Ureter (tissue), 1 donor: ENCODE measurements at places on chromosomes 3 and 15. TPM values are rescaled to one million over a fixed set of nuclear protein-coding genes. Genes with fewer than 3 reads are reported as not detected.

DNA sequence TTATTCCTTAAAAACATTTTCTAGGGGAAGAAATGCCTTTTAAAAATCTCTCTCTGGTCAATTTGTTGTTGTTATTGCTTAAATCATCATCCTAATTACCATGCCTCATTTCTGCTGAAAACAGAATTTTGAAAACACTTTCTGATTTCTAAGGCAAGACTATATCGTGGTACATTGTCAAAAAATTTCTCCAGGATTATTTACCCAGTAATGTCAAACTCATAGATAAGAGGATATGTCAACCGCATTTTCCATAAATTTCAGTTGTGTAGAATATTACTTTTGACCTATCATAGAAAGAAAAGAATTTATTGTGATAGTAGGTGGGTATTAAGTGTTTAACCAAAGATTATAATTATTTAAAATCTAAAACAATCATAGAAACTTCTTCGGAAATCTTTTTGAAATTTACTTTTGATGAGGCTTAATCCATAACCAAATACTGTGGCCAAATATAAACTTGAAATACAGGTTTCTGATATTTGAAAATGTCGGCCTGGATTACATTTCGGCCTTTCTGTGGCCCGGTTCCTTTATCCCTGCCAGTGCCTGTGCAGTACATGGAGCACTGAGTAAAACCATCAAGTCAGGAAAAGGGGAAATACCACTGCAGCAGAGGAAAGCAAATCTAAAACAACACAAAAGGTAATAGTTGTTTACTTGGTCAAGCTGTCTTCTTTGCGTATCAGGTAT is 173.4 kb downstream of the MYRIP start:
- no peak for DNase-seq

- DNase-seq = no peak
Observed at GRCh38 chr3:3170998-3171397, 8.5 kb downstream of the CRBN start.

- DNase-seq = no peak
Observed at GRCh38 chr15:32838820-32839219, 121.0 kb downstream of the GREM1 start.

- DNase-seq = no peak
Observed at GRCh38 chr15:39729500-39729899, 53.1 kb downstream of the FSIP1 start.

DNA sequence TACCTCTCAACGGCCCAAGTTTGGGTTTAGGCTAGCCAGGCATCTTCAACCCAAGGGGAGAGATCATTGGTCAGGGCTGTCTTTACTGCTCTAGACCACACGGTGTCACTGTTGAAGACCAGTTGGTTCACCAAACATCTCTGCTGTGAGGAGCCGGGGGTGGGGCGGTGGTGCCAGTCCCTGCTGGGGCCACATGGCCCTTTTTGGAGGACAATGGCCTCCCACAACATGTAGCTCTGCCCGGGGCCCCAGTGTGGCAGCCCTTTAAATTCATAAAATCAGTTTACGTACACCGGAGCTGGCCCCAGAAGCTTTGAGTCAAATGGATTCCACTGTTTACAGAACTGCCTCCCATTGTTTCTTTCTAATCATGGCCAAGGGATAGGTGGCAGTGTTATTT is 19.1 kb upstream of the TM4SF18 start:
- DNase-seq = peak; percentile 48

DNA sequence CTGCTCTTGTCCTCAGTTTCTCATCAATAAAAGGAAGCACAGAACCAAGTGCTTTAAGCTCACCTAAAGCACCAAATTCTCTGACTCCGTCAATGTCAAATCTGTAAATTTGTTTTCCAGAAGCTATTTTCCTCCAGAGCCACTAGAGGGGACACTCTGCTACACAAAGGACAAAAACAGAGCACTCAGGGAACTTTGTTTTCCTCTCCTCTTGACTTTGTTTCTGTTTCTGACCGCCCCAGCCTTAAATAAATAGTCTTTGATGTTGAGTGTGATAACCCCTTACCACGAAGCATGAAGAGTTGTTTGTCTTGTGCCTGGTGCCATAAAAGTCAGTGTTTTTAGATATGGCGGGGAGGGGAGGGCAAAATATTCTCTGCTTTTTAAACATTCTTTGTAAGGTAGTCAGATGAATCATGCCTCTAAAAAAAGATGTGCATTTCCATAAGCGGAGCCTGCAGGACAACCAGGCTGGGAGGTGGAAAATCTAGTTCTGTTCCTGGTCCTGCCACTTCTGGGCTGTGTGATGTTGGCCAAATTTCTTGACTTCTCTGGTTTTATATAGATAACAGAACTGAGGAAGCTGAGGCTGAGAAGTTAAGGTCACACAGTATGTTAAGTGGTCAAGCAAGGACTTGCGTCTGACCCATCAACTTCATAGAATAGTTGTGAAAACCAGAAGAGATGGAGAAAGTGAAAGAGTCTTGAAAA is 7.3 kb upstream of the ZBTB38 start:
- DNase-seq = no peak

DNA sequence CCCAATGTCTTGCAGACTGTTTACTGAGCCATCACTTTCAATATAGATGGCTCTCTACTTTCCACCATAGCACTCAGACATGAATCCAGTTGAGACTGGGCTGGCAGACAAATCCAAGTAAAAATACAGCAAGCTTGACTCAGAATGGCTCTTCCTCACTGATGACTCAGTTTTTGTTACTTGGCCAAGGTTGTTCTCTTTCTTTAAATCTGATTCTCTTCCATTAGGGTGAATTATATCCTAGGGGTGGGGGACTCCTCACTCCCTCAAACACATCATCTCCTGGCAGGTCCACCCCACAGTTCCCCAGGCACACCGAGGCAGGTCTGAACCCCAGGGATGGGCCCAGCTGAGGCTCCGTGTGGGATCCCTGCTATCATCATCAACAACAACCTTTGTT is 157.9 kb downstream of the MEX3B start:
- no peak for DNase-seq

DNA sequence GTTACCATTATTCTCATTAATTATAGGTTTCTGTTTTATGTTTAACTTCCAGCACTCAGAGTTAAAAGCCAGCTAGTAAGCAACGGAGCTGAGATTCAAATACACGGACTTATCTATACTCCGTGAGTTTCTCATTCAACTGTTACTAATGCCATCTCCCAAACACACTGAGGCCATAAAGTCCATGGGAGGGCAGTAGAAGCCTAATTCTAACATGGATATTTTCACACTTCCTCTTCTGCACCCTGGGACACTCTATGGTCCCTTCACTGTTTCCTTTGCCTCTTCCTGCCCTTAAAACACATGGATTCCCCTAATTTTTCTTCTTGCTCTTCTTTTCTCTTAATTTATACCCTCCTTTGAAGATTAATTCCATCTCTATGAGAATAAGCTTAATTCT is 245.0 kb downstream of the KLF13 start:
- DNase-seq = no peak

- no peak for DNase-seq
Observed at GRCh38 chr3:85740561-85740960, 781.8 kb downstream of the CADM2 start.

BLM gene
- total RNA-seq = 3.7 TPM

B3GALNT1 gene
- total RNA-seq = 22.3 TPM

ZMYND10 gene
- 0.26 TPM for total RNA-seq

TSPAN3 gene
- total RNA-seq = 166 TPM

MYLK gene
- 942 TPM for total RNA-seq
